Bronchial epithelial cell (primary cell): ENCODE measurements at places on chromosomes 6 and 20.

DNA sequence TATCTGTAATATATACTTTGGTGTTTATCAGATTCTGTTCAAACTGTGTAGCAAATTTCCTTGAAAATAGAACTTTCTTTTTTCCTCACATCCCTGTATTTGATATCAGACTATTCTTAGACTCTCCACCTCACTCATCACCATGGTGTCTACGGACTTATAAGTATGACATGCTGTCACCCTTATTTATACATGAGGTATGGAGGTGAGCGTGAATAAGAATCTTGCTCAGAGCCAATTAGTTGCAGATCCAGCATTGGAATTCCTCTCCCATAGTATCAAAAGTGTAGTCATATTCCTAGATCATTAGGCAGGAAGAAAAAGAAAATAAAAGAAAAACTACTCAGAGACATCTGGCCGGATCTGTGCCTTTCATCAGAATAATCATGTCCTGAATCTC, 43.0 kb downstream of the TPD52L1 start:
- DNase-seq: no peak

DNA sequence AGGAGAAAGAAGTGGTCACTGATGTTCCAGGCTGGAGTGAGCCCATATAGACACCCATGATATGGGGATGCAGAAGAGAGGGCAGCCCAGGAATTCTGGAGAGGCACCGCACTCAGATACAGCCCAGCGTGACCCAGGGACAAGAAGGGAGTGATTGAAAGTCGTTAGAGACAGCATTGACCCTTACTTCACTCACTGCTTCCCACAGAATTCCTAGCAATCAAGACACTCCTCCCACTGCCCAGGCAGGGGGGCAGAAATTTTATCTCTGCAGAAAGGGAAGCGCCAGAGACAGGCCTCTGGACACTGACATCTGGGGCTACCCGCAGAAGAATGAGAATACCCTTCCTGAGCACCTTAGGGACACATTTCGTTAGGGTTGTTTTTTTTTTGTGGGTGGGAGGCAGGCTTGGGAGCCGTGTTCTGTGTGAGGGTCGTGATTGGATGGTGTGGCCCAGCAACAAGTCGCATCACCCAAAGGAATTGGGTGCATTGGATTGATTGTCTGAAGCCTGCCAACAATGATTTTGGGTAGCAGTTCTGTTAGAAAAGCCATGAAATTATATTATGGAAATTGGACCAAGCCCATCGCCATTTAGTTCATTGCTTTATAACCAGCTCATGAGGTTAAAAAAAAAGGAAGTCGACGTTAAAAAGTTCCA, 45.9 kb upstream of the MAP3K4 start:
- no peak for DNase-seq

DNA sequence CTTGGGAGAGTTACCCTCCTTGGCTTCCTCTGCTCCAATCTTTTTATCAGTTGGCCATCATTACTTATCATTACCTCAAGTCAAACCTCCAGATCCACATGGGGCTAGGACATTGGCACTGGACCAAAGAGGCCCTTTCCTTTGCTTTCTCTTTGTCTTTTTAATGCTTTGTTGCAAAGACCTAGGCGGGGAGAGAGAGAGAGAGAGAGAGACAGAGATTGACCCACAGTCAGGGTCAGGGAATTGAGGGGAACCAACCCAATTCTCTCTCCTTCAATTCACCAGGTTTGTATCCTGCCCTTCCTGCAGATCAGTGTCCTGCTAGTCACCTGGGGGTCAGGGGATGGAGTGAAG, 3.5 kb upstream of the VEGFA start:
- no peak for DNase-seq

GRCh38 chr6:144036835-144037195, 28.8 kb upstream of the PLAGL1 start:
- no peak for DNase-seq

DNA sequence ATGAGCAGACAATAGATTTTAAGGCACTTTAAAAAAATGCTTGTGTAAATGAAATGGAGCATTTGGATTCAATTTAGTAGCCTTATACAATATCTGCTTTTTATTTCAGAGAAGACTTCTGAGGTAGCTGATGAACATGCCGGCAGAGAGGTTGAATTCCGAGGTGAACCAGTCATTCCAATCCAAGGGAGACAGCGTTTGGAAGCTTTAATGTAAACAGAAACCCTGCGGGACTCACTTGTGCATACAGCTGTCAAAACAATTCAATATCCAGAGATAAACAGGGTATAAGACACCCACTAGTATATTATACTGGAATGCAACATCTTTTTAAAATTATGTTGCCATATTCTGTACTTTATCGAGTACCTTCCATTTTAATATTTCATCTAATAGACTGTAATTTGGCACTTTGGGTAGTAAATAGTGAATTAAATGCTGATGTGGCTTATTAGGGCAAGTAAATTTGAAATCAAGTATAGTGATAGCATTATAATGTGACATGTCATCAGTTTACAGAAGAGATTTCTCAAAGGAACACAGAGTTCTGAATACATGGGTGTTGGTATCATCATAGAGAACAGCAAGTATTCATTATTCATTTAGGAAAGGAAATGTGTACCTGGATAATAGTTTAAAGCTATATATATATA, 347.7 kb downstream of the PRKN start:
- no peak for DNase-seq
